Right atrium auricular region (tissue), 2 donors: ENCODE measurements at places on chromosomes 4 and X. TPM values are rescaled to one million over a fixed set of nuclear protein-coding genes. Genes with fewer than 3 reads are reported as not detected.

DNA sequence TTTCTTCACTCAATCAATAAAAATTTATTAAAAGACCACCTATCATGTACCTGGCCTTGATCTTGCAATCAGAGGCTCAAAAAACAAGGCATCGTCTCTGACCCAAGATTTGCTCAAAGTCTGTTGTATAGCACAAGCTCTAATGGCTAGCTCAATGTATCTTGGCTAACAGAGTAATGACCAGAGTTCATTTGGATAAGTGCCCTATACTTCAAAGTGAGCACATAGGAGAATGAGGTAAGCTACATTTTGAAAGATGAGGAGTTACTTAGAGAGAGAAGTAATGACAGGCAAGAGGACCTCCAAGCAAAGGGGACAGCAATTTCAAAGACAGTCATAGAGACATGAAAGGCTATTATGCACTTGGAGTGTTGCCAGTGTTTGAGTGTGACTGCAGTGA, 22.9 kb upstream of the GABRQ start:
- H3K36me3 ChIP-seq: no peaks in the 10 kb centered on the region
- no peaks in the 10 kb centered on the region for H3K27me3 ChIP-seq
- no peak overlapping the region for H3K27ac ChIP-seq
- no peak overlapping the region for H3K4me3 ChIP-seq
- H3K4me1 ChIP-seq: no peaks in the 10 kb centered on the region

- no peak overlapping the region for H3K27ac ChIP-seq
- H3K36me3 ChIP-seq: no peaks in the 10 kb centered on the region
- DNase-seq: no peak
These were observed 34.4 kb upstream of the RBM41 start for GRCh38 chrX:107153005-107153404.

GRCh38 chrX:39907964-39908661, 189.6 kb downstream of the BCOR start:
- no peaks in the 10 kb centered on the region for H3K4me1 ChIP-seq
- H3K27ac ChIP-seq: peak overlapping the region; percentile 51
- DNase-seq: peak; percentile 68
- no peaks in the 10 kb centered on the region for H3K36me3 ChIP-seq
- no peaks in the 10 kb centered on the region for H3K27me3 ChIP-seq
- H3K4me3 ChIP-seq: no peak overlapping the region

DNA sequence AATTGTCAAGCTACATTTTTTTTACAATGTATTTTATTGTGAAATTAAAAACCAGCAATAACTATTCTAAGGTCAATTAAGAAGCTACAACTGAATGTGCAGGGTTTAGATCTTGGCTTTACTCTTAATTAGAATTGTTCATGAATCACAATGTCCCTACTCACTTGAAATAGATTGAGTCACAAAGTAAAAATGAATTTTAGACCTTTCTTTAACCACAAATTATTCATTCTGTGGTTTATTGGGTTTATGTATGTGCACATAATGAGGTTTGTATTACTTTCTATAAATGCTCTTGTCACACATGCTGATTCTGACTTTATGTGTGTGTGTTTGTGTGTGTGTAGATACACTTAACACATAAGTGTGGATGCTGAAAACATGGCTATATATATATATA, 647.0 kb upstream of the AADAT start:
- no peaks in the 10 kb centered on the region for H3K4me1 ChIP-seq
- no peak overlapping the region for H3K27ac ChIP-seq
- DNase-seq: no peak
- no peaks in the 10 kb centered on the region for H3K36me3 ChIP-seq
- no peak overlapping the region for H3K4me3 ChIP-seq
- H3K27me3 ChIP-seq: no peaks in the 10 kb centered on the region

DNA sequence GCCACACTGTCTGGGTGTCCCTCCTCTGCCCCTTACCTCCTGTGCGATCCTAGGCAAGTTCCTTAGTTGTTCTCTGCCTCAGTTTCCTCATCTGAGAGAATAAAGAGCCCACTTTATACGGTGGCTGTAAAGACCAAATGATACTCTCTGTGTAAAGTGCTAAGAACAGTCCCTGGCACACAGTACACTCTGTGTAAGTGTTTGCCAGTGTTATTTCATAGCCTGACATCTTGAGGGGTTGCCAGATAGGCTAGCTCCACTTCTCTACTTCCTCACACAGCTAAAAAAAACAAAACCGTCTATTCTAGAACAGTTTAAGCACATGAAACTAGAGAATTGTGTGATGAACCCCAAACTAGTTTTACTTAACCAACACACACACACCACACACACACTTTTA, 17.1 kb downstream of the SPON2 start:
- H3K36me3 ChIP-seq: no peaks in the 10 kb centered on the region
- H3K27me3 ChIP-seq: no peaks in the 10 kb centered on the region
- no peak for DNase-seq
- no peak overlapping the region for H3K4me3 ChIP-seq
- H3K27ac ChIP-seq: peak overlapping the region; percentile 53

- DNase-seq: no peak
- no peaks in the 10 kb centered on the region for H3K36me3 ChIP-seq
- no peak overlapping the region for H3K27ac ChIP-seq
- no peak overlapping the region for H3K4me3 ChIP-seq
- no peaks in the 10 kb centered on the region for H3K27me3 ChIP-seq
These were observed 342.3 kb upstream of the GRID2 start for GRCh38 chr4:91961504-91961903.

F11 gene
- total RNA-seq: not detected
